ENCODE measurements at places on chromosomes 12 and 14.

GRCh38 chr12:18153826-18154225 is 63.8 kb upstream of the RERGL start:
- DNase-seq, result no peak

GRCh38 chr12:114895827-114896226 is 211.9 kb upstream of the TBX3 start:
- DNase-seq, result no peak

- no peak for DNase-seq
These were observed 983.0 kb upstream of the LRFN5 start for GRCh38 chr14:40623643-40624042.

DNA sequence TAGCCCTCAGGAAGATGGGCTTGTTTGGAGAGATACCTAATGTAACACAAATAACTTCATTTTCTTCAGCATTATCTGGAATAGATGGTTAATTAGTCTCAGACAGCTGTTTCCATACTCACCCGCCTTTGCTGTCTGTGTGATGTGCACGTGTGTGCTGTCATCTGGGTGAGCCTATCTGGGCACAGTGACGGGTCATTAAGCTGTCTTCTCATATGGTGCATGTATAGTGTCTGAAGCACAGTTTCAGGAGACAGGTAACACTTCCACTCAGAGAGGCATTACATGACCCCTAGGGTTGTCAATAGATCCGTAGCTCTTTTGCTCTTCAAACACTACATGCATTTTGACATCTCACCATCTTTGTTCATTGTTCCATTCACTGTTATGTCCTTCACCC is 493.3 kb downstream of the APAF1 start:
- DNase-seq, result no peak

DNA sequence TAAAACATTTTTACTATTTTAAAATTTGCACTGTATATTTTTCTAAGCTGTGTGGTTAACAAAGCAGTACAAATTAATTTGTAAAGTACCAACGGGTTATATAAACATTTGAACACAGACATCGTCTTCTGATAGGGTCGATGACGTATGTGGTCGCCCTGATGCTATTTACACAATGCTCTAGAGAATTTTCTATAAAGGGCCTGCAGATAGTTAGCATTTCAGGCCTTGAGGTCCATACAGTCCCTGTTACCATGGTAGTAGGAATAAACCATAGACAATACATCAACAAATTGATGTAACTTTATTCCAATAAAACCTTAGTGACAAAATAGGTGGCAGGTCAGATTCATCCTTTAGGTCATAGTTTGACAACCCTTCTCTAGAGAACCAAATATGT is 25.7 kb upstream of the PDZRN4 start:
- no peak for DNase-seq

DNA sequence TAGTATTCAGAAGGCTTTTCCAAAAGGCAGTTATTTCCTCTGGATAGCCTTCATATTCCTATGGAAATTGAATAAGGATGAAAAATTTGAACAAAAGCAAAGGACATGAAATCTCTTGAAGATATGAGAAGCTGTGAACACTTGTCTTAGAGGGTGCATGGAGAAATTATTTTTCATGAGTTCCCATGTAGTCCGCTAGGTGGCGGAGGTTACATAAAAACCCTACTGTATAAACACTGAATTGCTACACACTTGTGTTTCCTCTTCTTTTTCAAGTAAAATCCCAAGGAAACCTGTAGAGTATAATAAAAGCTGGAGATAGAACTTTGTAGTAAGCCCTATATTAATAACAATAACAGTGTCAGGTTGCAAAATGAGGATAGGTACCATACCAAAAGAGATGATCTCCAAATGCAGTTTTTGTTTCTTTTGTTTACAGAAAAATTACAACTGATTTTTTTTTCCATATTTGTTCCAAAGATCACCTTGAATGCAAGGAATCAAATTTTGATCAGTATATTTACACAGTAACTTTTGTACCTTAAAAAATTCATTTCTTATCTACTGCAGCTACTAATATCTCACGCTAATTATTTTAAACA is 37.8 kb upstream of the OR4E1 start:
- peak; percentile 30 for DNase-seq

DNA sequence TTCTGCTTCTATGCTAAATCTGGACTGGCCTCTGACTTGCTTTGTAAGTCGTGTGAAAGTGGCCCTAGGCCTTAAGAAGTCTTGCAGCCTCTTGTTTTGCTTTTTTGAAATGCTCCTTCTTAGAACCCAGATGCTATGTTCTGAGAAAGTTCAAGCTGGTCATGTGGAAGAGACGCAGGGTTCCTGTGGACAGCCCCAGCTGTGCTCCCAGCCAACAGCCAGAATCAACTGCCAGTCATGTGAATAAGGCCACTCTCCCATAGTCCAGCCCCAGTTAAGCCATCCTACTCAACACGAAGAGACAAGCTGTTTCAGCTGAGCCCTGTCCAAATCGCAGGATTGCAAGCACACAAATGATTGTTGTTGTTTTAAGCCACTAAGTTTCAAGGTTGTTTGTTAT is 37.3 kb upstream of the TBPL2 start:
- no peak for DNase-seq

GRCh38 chr14:71320107-71320733 is 413.0 kb downstream of the PCNX1 start:
- peak; percentile 90 for DNase-seq

DNA sequence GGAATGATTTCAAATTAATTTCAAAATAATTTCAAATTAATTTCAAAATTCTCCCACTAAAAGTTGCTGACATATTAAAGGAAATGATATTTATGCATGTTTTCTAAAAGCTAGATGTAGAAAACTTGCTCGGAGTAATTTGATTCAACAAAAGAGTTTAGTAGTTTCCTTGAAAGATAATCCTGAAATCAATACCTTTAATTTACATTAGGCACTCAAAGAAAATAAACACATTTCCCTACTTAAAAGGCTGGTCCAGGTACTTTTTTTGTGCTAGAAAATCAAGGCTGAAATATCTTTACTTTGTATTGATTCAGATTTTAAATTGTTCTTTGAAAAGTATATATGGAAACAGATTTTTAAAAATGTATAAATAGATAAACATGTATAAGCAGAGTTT is 370.5 kb downstream of the RAD51B start:
- DNase-seq, result no peak

- no peak for DNase-seq
These were observed 18.0 kb downstream of the CLEC9A start for GRCh38 chr12:10048526-10048925.

- DNase-seq, result peak; percentile 89
These were observed at the start of gene MAPK1IP1L for GRCh38 chr14:55051423-55052268. MAPK1IP1L (plus strand) TSS chr14:55051647; CDS start chr14:55061684, 10,037 bp downstream.

- DNase-seq, result no peak
These were observed 19.4 kb downstream of the LTBP2 start for GRCh38 chr14:74592476-74593201.

GRCh38 chr12:45017916-45018315 is 33.0 kb downstream of the DBX2 start:
- no peak for DNase-seq

GRCh38 chr12:49094160-49094974 is at the start of gene DHH:
DHH (minus strand) TSS chr12:49094801; CDS start chr12:49094512, 289 bp downstream.
- DNase-seq, result no peak

- no peak for DNase-seq
These were observed 5.2 kb upstream of the RAD52 start for GRCh38 chr12:954741-955140.

DNA sequence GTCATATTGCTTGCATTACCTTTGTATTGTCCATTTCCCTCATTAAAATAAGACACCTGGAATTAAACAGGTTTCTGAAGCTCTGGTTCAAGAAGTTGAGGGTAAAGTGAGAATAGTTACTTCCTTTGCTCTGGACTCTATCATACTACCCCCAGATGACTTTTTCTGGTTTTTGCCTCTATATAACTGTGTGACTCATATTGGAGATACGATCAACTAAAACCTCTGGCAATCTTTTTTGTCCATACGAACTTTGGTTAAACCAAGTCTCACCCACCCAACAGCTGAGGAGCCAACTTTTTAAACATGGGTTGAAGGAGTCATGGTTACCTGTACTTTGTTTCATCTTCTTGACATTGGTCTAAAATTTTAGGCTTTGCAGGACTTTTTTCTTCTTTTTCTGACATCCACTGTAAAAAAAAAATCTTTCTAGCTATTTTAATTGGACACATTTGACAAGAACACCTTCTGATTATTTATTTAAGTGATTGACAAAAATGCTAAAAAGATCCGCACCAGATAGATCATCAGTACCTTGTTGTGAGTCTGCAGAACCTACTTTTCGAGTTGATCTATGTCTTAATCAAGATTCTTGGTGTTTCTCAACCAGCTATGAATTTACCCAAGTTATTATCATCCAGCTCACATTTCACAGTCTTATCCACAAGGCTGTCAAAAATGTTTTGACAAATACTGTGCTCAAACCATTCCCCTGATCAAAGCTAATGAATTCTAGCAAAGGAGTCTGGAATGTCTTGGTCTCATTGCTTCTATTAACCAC is 166.0 kb downstream of the IPO8 start:
- no peak for DNase-seq

GRCh38 chr12:19894803-19895202 is 455.5 kb downstream of the AEBP2 start:
- no peak for DNase-seq

DNA sequence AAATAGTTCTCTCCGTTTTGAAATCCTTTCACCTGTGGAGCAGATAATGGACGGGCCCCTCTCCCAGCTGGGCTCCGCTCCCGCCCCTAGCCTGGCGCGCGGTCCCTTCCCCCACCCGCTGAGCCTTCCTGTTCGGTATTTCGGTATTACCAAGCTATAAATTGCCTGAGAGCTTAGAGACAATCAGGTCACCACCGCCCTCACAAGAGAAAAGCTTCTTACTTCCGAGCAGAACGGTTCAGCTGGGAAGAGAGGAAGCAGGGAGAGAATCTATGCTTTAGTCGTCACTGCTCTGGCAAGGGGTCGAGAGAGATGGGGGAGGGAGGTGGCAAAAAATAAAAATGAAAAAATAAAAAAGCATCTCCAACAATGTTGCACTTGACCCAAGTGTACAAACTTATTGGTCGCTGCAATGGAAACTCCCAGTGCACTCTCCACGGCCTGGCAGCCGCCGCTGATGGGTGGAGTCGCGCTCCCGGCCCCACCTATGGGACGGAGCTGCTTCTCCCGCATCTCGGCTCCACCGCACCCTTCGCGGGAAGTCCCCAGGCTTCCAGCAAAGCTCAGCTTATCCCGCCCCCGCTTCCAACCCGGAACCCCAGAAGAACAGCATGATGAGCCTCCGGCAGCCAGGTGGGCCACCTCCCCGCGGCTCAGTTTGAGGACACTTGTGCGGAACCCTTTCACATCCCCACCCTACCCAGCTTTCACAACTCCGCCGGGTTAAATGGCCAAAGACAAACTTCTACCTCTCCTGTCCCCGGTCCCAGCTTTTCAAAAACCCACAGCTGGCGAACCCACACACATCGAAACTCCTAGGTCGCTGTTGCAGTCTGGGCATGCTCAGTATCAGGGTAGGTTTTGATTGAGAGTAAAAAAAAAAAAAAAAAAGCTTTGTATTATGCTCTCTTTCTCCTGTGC is 832 bp upstream of the SYT1 start:
- DNase-seq, result no peak

GRCh38 chr14:49189375-49189774 is 396.8 kb downstream of the RPS29 start:
- no peak for DNase-seq

DNA sequence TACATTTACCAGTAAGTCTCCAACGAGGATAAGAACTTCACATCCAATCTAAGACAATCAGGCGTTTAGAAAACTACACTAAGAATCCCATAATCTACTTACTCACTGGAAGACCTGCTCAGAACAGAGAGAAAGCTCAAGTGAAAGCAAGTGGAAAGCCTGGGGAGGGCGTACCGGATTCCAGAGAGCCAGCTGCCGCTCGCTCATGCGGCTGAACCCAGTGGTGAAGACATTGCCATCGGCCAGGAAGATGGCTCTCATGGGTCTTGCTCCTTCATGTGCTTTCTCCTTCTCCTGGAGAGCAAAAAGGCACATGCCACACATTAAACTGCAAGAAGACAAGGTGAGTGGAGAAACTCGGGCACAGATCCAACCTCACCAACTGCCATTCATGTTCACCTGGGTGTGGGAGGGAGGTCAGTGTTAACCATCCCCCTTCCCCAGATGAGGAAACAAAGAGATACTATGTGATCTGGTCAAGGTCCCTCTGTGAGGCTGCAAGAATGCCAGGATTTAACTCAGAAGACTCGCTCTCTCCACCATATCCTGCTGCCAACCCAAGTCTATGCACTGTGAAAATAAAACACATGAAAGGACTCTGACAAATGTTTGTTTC is 23.5 kb upstream of the SELPLG start:
- DNase-seq, result no peak

DNA sequence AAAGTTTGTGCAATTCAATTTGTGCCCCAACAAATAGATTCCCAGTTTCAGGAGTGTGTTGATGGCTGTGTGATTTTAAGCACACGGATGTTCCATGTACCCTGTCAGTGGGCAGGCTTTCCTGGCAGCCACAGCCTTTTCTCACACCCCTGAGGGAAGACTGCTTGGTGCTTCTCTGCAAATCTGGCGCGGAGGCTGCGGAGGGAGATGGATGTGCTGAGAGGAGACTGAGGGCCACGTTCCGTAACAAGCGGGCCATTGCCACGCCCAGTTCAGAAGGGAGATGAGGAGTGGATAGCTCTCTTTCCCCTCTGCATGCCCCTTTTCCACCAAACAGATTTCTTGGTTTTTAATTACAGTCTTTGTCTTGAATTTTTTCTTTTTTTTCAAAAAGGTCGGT is 89.1 kb downstream of the BEGAIN start:
- no peak for DNase-seq

DNA sequence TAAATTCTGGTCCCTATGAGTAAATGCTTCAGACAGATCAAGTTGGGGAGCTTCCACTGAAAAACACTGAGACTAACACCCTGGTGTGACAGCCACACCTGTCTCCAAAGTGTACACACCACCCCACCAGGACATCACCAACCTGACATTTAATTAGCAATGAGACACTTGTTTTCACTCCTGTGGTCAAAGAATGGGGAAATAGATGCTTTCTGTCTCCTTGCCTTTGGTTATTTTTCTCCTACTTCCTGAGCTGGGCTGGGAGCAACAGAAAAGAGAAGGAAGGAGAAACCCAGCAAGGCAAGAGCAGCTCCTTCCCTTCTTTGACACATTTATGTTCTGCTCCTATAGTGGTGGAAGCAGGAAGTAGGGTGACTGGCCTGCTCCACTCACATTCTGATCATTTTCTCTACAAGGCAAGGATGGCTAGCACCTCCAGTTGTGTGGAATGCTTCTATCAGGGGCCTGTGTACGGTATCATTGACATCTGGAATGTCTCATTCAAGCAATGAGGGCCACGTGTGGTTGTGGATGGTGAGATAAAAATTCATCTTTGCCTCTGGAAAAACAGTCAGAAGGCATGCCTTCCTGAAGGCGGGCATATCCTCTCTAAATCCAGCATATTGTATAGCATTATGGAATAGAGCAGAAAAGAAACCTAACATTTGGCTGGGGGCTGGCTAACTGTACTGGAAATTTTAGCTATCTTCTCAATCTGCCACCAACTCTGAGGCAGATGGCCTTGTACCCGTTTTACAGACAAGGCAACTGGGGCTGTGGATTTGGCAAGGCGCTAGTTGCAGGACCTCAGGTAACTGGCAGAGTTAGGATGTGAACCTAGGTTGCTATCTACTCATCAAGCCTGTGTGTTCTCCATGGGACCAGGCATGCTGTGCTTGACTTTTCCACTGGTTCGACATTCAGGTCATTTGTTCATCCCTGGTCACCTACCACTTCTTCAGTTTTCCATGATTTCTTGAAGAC is 24.8 kb upstream of the LGALS3 start:
- no peak for DNase-seq

- DNase-seq, result no peak
These were observed 7.0 kb downstream of the SERPINA1 start for GRCh38 chr14:94381149-94382030.

GRCh38 chr14:67973436-67973835 is 153.9 kb downstream of the RAD51B start:
- DNase-seq, result no peak

GRCh38 chr14:45095143-45095542 is 11.2 kb downstream of the PRPF39 start:
- DNase-seq, result no peak

Measured in HS-27A (cell line).